ENCODE measurements at places on chromosomes 16 and 17.

- peak; percentile 8 for DNase-seq
These were observed 78.3 kb downstream of the RPA1 start for GRCh38 chr17:1907909-1908698.

DNA sequence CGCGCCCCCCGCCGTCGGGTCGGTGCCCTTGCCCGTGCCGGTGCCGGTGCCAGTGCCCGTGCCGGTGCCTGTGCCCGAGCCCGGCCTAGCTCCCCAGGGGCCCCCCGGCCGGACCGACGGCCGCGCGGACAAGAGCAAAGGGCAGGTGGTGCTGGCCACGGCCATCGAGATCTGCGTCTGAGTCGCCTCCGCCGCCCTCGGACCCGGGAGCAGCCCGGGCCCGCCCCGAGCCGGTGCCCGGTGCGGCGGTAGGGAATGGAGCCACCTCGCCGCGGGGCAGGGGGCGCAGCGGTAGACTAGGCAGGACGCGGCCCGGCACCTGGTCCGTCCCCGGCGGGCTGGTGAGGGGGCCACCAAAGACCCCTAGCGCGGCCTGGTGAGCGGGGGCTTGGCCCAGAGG, 28.4 kb downstream of the SBK1 start:
- DNase-seq, result no peak

GRCh38 chr16:48101069-48101674, 54.6 kb downstream of the ABCC12 start:
- no peak for DNase-seq

GRCh38 chr16:77869997-77870813, 81.8 kb downstream of the VAT1L start:
- no peak for DNase-seq

DNA sequence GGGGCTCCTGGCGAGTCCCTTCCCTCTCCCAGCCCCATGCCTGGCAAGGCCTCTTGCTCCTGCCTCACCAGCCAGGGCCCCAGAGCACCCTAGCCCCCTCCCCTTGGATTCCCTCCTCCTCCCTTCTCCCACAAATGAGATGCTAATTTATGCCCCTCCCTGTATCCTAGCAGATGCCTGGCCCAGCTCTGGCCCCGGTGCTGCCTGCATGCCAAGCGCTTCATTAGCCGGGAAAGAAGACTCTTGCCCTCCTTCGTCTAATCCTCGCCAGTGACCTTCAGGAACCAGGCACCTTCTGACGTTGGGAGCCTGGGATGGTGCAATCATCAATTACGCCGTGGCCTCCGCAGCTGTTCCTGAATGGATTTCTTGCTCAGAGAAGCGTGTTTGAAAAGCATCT, 127.8 kb downstream of the SDK2 start:
- no peak for DNase-seq

GRCh38 chr16:86631444-86631843, 53.1 kb downstream of the FOXL1 start:
- DNase-seq, result no peak

DNA sequence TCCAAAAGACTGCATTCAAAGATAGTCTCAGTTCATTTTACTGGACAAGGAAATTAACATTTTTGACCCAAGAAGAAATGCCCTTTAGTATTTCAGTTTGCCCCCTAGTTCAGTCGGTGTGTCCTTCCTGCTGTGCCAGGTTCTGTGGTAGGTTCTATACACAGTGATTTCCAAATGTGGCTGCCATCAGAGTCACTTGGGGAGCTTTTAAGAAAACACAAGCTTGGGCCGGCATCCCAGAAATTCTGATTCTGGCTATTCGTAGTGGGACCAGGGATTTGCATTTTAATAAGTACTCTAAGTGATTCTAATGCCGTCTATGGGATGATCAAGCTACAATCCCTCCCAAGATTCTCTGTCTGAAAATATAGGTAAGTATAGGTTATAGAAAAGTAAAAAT, 10.2 kb downstream of the RSPRY1 start:
- no peak for DNase-seq

DNA sequence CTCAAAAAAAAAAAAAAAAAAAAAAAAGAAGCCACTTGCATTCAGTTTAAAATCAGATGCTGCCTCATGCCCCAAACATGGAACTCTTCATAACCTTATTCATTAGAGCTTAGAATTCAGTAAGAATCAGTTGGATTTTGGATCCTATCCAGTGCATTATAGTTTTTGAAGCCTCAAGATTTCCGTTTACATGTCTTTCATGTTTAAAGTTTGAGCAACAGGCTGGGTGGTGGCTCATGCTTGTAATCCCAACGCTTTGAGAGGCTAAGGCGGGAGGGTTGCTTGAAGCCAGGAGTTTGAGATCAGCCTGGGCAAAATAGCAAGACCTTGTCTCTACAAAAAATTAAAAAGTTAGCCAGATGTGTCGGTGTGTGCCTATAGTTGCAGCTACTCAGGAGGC, 55.0 kb downstream of the SNTB2 start:
- no peak for DNase-seq

DNA sequence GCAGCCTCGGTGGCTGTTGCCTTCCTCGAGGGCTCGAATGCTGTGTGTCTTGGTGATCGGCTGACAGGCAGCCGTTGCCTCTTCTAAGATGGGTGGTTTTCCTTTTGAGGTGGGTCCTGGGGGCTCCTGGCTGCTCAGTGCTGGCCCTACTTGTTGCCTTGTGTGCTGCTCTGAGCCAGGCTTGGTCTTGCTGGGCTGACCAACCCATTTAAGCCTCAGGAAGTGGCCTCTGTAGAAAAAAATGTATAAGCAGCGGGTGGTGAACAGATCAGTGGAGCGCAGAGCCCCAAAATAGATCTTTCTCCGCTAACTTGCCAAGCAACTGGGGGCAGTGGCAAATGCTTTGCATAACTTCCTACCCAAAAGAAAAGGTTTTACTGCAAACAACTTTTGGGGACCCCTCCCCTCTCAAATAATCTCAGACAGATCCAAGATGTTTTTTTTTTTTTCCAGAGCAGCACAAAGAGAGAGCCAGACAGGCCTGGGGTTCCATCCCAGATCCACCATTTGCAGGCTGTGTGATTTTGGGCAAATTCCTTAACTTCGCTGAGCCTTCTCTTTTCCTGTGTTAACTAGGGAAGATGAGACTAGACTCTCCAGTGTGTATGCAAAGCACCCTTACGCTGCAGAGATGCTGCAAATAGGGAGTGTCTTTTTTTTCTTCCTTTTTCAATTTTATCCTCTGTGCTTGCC, 42.5 kb downstream of the PLCG2 start:
- DNase-seq, result no peak

DNA sequence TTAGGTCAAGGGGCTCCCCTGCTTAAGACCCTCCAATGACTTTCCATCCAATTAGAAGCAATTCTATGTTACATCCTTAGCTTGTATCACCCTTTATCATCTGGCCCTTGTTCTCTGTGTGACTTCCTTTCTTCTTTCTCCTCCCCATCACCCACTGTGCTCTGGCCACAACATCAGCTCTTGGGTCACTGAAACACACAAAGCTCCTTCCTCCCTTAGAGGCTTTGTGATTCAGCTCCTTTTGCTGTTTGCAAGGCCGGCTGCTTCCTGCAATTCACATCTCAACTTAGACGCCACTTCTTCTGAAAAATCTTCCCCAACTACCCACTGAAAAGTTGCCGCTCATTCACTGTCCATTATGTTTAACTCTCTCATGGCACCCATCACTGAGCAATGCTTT, 130.9 kb upstream of the CACNG3 start:
- DNase-seq, result no peak

DNA sequence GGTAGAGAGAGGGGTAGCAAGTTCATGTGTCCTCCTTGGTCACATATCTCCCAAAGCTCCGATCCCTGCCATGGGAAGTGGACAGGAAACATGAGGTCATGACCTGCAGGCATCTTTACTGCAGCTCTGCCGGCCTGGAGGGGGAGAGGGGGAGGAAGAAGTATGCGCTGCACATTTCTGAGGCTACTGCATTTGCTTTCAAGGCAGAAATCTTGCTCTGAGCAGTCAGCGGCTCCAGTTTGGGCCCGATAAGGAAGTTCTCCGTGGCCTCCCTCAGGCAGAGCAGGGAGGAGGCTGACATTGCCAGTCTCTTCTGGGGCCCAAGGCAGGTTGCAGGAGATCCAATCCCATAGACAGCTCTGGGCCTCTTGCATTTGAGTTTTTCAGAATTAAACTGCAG, 1.5 kb upstream of the NHERF1 start:
- no peak for DNase-seq

DNA sequence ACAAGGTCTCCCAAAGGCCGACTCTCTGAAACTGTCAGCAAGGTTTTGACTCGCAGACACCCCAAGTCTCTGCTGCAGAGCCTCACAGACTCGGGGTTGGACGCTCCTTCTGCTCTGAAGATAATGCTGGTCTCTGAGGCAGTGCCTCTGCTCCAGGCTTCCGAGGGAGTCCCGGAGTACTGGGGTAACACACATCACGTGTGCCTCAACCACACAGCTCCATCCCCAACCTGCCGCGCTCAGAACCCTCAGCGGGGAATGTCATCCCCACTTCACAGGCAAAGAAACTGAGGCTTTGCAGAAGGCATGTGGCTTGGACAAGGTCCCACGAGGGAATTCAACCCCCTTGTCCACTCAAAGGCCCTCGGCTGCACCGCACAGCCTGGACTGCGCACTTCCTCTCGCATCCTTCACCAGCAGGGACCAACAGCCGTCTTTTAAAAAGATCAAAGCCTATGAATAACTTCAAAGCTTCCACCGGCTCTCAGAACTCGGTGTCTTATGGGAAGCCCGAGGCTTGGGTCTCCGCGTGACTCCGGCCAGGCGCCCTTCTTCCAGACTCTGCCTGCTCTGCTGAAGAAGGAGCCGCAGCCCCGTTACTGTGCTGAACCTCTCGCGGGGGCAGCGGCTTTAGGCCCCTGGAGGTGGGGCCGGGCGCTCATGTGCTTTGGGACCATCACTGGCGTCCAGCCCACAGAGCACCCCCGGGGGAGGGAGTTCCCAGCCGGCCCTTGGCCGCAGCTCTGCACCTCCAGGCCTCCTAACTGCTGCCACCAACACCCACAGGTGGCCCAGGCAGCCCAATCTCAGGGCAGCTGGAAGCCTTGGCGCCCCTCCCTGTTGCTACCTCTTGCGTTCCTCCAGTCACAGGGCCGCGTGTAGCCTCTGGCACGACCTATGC, 2.2 kb downstream of the TMEM204 start:
- DNase-seq, result no peak

DNA sequence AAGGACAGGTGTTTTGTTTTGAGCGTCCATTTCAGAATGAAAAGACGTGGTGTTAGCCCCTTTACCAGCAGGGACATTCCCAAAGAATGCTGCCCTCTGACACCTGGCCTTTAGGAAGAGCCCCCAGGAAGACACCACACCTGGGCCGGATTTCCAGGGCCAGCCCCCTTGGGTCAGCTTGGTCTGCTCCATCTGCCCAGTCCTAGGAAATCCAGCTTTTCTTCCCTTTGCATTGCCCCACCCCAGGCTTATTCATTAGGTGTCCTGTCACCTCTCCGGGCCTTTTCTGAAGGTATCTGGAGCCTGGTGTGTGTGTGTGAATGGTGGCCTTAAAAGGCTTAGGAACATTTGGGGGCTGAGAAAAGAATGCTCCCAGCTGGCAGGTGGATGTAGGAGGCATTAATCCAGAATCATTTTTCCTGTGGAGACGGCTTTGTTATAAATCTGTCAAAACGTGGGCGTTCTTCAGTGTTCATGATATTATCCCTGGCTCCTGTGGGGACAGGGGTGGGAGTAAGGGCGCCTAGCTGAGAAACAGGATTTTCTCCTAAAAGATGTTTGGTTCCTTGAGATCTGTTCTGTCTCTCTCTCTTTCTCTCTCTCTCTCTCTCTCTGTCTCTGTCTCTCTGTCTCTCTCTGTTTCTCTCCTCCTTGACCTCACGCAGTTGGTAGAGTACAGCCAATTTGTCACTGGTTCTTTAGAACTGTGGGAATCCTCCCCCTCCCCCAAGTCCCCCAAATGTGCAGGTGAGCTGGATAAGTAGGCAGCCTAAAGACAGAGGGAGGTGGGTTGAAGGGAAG, 84.0 kb downstream of the NTN1 start:
- DNase-seq, result no peak

Data from GM04504 (cell line).